Activated CD4-positive, alpha-beta T cell treated with anti-CD3 and anti-CD28 coated beads, Interleukin-2, amount 50 U/mL, for 1 hour (primary cell): ENCODE measurements at places on chromosomes 2 and 18.

DNA sequence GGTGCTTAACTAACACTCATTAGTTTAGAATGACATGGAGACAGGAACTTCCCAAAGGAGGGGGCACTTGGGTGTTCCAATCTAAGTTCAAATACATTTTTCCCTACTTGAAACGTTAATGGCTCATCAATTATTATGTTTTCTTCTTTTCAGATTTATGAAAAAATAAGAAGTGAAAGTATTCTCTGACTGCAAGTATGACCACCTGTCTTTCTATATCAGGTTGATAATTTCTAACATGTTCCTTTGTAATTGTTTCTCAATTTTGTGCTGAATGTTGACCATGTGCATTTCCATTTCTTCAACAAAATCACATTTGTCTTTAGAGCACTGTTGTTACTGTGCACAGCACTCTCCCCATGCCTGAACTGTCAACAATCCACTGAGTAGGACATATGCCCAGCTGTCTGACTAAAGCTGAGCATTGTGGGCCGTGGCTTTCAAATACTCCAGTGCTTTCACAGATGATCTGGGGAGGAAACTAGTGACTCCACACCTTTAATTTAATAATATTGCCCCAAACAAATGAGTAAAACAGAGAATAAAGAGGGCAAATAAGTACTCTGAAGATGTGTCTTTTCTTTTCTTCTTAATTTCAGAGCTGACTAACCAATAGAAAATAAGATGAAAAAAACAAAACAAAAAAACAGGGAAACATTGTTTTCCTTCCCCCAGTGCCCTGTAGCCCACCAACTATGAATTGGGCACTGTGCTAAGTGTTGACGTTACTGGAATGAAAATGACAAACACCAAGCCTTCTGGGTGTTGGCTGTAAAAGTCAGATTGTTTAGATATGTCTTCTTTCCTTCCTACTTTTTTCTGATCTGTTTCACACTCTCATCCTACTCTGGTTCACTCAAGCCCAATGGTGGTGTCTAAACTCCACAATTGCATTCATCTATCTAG, 16.0 kb downstream of the LANCL1 start:
- DNase-seq, result no peak

- DNase-seq, result no peak
These were observed 14.5 kb upstream of the MAT2A start for GRCh38 chr2:85524336-85524908.

DNA sequence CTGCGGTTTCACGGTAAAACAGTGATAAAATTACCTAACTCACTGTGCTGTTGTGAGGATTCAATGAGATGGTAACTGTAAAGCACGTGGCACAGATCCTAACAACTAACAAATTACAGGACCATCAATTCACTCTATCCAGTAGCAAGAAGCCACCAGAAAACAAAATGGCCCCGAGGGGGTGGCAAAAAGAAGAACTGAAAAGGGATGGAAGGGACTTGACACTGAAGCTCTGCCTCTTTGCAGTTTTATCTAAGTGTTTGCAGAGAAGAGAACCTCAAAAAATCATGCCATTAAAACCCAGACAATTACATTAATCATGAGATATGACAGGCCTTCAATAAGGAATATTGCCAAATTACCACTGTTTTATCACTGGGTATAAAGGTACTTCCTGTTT, 46.7 kb downstream of the IRS1 start:
- no peak for DNase-seq

DNA sequence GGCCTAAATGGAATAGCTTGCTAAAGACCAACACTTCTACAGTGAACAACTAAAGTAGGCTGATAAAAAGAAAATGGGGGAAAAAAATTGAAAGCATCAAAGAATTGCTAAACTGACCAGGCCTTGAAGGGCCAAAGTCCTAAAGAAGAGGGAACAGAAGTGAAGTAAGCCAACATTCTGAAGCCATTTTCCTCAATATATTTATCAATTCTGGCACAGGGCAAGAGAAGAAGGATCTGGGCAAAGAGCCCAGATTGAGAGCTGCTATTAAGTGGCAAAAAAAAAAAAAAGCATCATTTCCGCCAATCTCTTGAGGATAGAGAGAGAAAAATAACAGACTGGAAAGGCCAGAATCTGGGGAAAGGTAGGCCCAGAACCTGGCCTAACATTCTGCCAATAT, 25.7 kb downstream of the FANCL start:
- DNase-seq, result no peak

GRCh38 chr2:75564713-75565359, 4.1 kb upstream of the EVA1A start:
- DNase-seq, result no peak

DNA sequence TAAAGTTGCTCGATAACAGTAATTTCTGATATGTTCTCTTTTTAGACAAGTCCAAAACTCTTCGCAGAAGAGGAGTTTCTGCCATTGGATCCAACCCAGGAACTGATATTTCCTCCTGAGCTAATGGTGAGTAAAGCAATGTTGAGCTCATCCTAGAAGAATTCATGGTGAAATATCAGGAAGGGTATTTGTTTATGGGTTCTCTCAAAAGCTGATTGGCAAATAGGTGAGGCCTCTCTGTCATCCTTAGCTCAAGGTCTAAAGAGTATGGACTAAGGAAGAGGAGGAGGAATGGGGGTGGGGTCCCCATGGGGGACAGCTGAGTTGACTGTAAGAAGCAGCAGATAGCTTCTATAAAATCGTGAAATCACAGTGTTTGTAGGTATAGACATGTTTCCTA, 18.2 kb downstream of the AOX1 start:
- no peak for DNase-seq

DNA sequence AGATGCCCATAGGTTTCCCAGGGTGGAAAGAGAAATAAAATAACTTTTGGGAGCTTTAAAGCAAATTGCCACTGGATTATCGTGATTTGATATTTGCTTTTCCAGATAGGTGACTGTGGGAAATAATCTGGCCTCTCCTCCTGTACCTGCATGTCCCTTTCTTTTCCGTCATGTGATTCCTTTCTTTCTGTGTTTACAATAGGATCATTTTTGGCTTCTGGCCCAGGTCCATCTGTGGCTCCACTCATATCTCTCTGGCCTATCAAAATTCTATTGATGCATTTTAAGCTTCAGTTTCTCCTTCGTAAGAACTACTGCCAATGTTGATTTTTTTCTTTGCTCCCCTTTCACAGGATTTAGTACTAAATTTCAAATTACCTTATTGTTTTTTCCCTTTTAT, 153.6 kb downstream of the CCDC85A start:
- DNase-seq, result no peak

GRCh38 chr2:71154798-71155197, 24.4 kb downstream of the MPHOSPH10 start:
- DNase-seq, result no peak

DNA sequence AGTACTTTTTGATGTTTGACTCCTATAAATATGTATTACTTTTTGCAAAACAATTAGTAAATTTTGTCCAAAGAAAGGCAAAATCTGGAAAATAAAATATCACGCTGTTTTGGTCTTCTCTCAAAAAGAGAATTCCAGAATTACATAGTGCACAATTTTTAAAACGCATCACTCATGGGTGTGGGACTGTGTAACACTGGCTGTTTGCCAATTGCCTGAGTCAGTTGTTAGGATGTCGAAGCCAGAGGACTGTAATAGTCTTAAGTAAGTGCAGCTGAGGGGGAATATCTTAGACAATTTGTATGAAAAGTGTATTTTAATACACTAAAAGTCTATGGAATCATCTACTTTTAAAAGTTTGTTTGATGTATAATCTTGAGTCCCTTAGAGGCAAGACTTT, 24.1 kb upstream of the EPHA4 start:
- no peak for DNase-seq

DNA sequence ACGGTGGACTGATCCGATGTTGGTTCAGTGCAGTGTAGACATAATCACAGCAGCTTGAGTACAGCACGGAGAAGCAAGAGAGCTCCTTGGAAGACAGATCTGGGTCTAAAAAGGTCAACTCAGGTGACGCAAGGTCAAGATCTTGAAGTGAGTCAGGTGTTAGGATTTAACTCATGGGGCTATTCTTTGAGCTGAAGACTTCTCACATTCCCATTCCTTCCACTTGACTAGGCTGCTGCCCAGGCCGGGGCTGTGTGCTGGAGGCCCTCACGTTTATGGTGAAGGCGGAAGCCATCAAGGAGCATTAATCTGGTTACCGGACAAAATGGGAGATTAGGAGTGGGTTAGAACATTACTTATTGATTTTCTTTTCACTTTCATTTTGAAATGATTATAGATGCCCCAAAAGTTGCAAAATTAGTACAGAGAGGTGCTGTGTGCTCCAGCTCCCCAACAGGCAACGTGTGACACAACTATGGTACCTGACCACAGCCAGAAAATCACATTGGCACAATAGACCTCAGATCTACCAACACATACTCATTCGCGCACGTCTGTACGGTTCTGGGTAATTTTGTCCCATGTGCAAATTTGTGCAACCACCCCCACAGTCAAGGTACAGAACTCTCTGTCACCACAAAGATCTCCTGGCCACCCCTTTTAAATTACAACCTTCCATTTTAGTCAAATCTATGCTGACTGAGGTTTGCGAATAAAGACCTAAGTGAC, 77.6 kb upstream of the SEC11C start:
- DNase-seq, result no peak

DNA sequence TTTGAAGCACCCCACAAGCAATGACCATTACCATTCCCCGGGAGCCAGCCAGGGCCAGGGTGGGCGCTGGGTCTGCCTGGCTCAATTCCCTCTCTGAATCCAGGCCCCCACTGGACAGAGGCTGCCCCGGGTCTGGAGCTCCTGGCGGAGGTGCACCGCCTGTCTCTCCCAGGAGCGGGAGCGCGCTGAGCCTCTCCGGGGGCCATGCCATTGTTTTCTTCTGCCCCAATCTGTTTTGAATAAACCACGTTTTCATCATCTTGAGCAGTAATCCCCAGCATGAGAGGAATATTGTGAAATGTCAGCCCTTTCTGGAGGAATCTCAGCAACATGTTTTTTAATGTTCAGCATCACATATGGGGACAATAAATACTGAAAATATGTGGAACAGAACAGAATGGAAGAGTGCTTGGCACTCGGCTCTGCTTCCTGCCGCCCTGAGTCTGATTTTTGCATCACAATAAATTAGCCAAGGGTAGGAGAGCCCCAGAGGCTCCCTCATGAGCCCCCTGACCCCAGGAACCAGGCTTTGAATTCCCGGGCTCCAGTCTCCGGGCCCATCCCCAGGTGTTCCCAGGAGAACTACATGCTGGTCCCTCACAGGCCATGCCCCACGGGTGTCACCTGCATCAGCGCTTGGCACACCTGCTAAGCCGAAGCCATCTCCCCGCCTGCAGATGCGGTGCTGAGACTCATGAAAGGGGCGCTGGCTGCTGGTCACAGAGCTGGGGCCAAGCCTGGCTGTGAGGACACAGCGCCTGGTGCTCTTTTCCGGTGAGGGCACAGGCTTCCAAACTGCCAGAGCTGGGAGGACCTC, 88.8 kb downstream of the INHBB start:
- no peak for DNase-seq

DNA sequence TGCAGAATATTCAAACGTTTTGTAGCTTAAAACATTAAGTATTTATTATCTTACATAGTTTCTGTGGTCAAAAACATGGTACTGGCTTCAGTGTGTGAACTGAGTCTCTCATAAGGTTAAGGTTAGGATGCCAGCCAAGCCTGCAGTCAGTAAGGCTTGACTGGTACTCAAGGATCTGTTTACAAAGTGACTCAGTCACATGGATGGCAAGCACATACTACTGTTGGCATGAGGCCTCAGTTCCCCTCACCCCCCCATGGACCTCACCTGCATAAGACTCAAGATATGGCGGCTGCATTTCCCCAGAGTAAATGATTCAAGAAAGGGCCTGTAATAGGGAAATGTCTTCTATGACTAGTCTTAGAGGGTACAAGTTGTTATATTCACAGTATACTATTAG, 1167.5 kb downstream of the DPP10 start:
- no peak for DNase-seq

- DNase-seq, result no peak
These were observed 192.8 kb downstream of the AGPS start for GRCh38 chr2:177585234-177585863.

DNA sequence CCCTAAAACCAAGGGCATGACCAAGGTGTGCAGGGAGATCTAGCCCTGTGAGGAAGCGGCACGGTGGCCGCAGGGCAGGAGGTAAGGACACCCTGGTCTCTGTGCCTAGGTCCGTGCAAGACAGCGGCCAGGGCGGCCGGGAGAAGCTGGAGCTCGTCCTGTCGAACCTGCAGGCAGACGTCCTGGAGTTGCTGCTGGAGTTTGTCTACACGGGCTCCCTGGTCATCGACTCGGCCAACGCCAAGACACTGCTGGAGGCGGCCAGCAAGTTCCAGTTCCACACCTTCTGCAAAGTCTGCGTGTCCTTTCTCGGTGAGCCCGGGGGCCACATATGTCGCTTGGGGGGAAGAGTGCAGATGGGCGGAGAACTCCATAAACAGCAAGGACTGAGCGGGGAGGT, 235.4 kb downstream of the ATAD2B start:
- DNase-seq, result no peak

DNA sequence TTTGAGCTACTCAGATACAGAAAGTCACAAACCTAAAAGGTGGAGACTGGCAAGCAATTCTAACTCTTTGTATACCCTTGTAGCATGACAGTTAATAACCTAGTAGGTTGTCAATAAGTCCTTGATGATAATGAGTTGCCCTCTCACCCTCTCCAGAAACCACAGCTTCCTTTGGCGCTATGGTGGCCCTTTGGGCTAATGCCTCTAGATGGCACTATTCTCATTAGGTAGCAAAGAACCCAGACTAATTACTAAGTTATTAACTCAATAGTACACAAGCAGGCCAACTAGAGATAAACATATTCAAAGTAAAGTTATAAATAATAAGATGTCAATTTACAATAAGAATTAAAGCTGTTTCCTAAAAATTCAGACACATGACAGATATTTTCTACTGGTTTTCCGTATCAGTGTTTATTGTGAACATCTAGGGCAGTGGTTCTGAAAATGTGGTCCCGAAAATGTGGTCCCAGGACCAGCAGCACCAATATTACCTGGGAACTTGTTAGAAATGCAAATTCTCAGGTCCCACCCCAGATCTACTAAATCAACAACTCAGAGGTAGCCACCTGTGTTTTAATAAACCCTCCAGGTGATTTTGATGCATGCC, 41.1 kb downstream of the LDAH start:
- DNase-seq, result peak; percentile 6

GRCh38 chr18:52082246-52082645, 257.8 kb upstream of the DCC start:
- no peak for DNase-seq

DNA sequence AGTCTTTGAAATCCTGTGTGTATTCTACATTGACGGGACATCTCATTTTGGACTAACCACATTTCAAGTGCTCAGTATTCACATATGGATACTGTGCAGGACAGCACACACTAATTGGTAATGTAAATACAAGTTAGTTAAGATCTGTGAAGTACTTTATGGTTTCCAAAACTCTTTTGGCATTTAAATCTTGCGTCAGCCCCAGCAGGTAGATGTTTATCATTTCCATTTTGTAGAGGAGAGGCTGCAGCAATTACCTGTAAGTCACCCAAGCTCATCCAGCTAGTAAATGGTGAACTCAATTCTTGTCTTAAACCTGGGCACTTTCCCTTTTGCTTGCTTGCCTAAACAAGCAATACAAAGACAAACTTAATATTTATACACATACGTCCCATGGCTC, 1.6 kb upstream of the NAGK start:
- DNase-seq, result no peak
